Right lung (tissue), 10 donors: ENCODE measurements at places on chromosomes 13 and 19. TPM values are rescaled to one million over a fixed set of nuclear protein-coding genes. Genes with fewer than 3 reads are reported as not detected.

GRCh38 chr13:29849071-29849631 is 1.3 kb downstream of the UBL3 start:
- DNase-seq: peak; percentile 48

- peak; percentile 21 for DNase-seq
Measured at GRCh38 chr13:112657850-112658445, 31.9 kb upstream of the ATP11A start.

GRCh38 chr13:75071395-75071794 is 410.6 kb downstream of the TBC1D4 start:
- no peak for DNase-seq

- no peak for DNase-seq
Measured at GRCh38 chr13:42078128-42078808, 29.8 kb downstream of the DGKH start.

DNA sequence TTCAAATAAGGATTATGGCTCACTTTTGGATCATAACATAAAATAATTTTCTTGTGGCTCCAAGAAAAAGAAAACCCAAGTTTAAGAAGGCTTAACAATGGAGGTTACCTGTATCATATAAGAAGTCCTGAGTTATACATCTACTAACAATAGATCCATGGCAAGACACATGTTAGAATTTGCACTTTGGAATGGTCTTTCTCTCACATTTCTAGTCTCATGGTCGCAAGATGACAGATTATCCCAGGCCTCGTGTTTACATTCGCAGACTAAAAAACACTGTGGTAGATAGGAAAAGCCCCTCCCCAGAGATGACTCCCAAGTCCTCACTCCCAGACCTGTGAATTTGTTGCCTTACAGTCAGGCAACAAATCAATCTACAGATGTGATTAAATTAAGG is 746.2 kb upstream of the GPC6 start:
- DNase-seq: no peak

DNA sequence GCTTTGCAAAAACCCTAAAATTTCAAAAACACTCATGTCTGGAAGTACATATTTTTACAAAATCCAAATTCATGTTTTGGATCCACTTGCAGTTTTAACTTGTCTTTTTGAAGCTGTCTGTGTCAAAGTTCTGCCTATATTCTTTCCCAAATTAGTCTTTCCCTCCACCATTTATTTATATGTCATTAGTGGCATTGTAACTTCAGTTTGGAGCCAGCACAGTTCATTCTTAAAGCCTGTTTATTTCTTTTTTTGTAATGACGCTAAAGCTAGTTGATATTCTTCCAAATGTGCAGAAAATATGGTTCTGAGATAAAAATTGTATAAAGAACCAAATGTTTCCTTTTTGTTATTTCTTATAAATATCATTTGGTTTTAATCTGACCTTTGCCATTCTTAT is 2039.3 kb downstream of the OLFM4 start:
- peak; percentile 51 for DNase-seq

Gene C1QTNF9B
- 2.1 TPM for polyA plus RNA-seq

Gene HIPK4
- 0.09 TPM for polyA plus RNA-seq
